Ascending aorta (tissue), 2 donors: ENCODE measurements at places on chromosomes 6 and 20. TPM values are rescaled to one million over a fixed set of nuclear protein-coding genes. Genes with fewer than 3 reads are reported as not detected.

The PXMP4 gene
- total RNA-seq, result 38.0 TPM

The PPP1R16B gene
- total RNA-seq, result 26.4 TPM

The MEP1A gene
- total RNA-seq, result not detected

The RBBP8NL gene
- total RNA-seq, result not detected

The SDCBP2 gene
- not detected for total RNA-seq

The C6orf141 gene
- not detected for total RNA-seq

The PPP1R14C gene
- not detected for total RNA-seq

The BFSP1 gene
- not detected for total RNA-seq

The SEL1L2 gene
- total RNA-seq, result not detected

The ARMC12 gene
- total RNA-seq, result not detected

The VIP gene
- not detected for total RNA-seq

The C6orf58 gene
- not detected for total RNA-seq

The HAO1 gene
- total RNA-seq, result not detected

The PSORS1C2 gene
- 5.2 TPM for total RNA-seq

The HUS1B gene
- total RNA-seq, result not detected

The ECT2L gene
- total RNA-seq, result not detected

The LY6G6D gene
- total RNA-seq, result not detected

The LTB gene
- total RNA-seq, result not detected

The FLOT1 gene
- 123 TPM for total RNA-seq

The IYD gene
- under 0.01 TPM for total RNA-seq

The GPX6 gene
- total RNA-seq, result not detected

The APOM gene
- total RNA-seq, result not detected

The MUC21 gene
- not detected for total RNA-seq

The BPI gene
- total RNA-seq, result not detected

The SUMO4 gene
- total RNA-seq, result not detected

The FAM209B gene
- total RNA-seq, result not detected

The POM121L2 gene
- total RNA-seq, result not detected

The TAF4 gene
- 166 TPM for total RNA-seq

The ASIP gene
- not detected for total RNA-seq

The PI16 gene
- 33.5 TPM for total RNA-seq

The CD24 gene
- not detected for total RNA-seq

The PRDM1 gene
- total RNA-seq, result 0.21 TPM

The SLC2A10 gene
- 13.1 TPM for total RNA-seq

The EPPIN gene
- not detected for total RNA-seq

The PDE7B gene
- 6.0 TPM for total RNA-seq

The ATP9A gene
- total RNA-seq, result 14.5 TPM

The OR2J3 gene
- not detected for total RNA-seq

The PEX6 gene
- total RNA-seq, result 8.9 TPM

The VGLL2 gene
- not detected for total RNA-seq

The BMP6 gene
- total RNA-seq, result 16.0 TPM

The COX4I2 gene
- total RNA-seq, result 61.4 TPM

The AKAP12 gene
- total RNA-seq, result 53.9 TPM

The FERMT1 gene
- total RNA-seq, result 0.75 TPM

The CDSN gene
- not detected for total RNA-seq

The PKIB gene
- not detected for total RNA-seq

The GABRR1 gene
- total RNA-seq, result not detected

The UNC5CL gene
- total RNA-seq, result 0.53 TPM

The COL10A1 gene
- total RNA-seq, result not detected

The BPIFB2 gene
- total RNA-seq, result not detected

The ADGRF1 gene
- not detected for total RNA-seq

The CD93 gene
- 206 TPM for total RNA-seq

The ARFGEF3 gene
- total RNA-seq, result 1.8 TPM

The VPS16 gene
- total RNA-seq, result 61.1 TPM

The KIAA1755 gene
- 15.2 TPM for total RNA-seq

The MAS1L gene
- not detected for total RNA-seq

The SAMD5 gene
- total RNA-seq, result 1.3 TPM

The BTN2A1 gene
- total RNA-seq, result 8.3 TPM
